Stimulated activated CD4-positive, alpha-beta T cell treated with anti-CD3 and anti-CD28 coated beads, Interleukin-1b, Interleukin-23, amount 100 ng/mL, for 1 hour (primary cell): ENCODE measurements at places on chromosomes 4 and X.

DNA sequence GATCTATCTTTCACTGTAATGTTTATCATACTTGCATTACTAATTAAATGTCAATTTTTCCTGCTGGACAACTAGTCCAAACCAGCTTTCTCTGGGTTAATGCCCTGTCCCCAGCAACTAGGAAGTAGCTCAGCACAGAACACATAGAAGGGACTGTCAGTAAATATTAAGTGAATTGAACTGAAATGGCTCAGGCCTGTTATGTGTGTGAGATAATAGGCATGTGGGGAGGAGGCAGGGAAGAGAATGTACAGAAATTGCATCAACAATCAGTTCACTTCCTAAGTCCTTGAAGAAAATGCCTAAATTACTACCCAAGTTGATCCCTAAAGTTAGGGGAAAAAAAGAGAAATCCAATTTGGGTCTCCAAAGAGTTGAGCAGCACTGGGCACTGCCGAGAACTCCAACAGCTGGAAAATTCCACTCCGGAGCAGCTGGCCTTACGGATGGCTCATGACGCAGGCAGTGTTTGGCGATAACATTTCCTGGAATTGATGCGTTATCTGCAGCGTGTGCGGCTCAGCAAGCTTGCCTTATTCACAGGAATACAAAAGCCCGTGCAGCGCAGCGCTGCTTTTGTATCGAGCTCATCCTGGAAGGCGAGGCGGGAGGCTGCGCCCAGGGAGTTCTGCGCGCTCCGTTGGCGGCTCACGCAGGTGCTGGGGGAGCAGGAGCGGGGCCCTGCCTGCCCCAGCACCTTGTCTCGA, 297.3 kb upstream of the LCORL start:
- no peak for DNase-seq

GRCh38 chr4:751676-752075, 46.0 kb downstream of the PCGF3 start:
- DNase-seq = no peak

GRCh38 chrX:9899640-9900111, 67.5 kb upstream of the CLDN34 start:
- no peak for DNase-seq

- DNase-seq = no peak
These were observed 133.1 kb upstream of the IL15 start for GRCh38 chr4:141503260-141503659.

GRCh38 chrX:136318895-136319597, 18.3 kb downstream of the ADGRG4 start:
- DNase-seq = no peak

GRCh38 chrX:120260369-120260768, 9.8 kb downstream of the ZBTB33 start:
- no peak for DNase-seq
